ENCODE measurements at places on chromosomes 5 and 9.
A peak's percentile ranks its signal among the peaks of the same experiment; 100 is the strongest.

DNA sequence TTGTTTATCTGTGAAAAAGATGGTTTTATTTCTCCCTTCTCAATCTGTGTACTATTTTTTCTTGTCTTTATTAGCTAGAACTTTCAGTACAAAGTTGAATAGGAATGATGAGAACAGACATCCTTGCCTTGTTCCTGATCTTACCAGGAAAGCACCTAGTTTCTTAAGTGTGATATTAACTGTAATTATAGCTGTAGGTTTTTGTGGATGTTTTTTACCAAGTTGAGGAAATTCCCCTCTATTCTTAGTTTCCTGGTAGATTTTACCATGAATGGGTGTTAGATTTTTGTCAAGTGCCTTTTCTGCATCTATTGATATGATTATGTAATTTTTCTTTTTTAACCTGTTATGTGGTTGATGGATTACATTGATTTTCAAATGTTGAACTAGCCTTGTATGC is 68.7 kb downstream of the KCNN2 start:
- DNase-seq, result no peak

DNA sequence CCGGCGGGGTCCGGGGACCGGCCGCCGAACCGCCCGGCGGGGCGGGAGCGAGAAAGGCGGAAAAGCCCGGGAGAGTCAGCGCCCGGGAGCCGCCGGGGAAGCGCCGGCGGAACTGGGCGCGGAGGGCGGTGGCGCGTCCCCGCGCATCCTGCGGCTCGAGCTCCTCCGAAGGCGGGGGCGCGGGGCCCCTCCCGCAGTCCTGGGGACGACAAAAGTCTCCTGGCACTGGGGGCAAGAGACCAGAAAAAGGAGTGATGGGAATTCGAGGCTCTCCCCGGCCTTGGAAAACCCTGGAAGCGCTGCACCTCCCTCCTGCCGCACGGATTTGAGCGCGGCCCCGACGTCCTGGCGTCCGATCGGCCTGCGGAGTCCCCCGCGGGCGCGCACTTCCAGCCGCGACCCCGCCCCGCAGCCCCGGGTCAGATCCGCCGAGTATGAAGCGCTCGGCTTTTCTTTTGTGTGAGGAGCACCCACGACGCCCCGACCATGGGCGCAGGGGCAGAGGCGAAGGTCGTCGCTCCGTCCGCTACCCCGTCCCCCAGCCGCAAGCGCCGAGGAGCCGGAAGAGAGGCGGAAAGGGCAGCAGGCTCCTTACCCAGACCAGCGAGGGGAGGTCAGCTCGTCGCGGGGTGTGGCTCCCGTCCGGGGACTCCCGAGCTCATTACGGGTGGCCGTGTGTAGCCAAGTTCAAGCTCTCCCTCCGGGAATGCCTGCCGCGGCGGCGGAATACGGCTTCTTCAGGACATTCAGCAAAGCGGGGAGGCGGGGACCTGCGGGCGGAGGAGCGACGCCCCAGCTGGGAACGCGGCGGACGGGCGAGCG is at the start of gene EPB41L4A:
Gene EPB41L4A, minus strand, starts transcription at position 114 of the 822 bp plus-strand sequence. CDS start 238 bp downstream, outside the sequence.
- no peak for DNase-seq

- DNase-seq, result no peak
Observed at GRCh38 chr9:84556556-84556955, 113.0 kb upstream of the NTRK2 start.

DNA sequence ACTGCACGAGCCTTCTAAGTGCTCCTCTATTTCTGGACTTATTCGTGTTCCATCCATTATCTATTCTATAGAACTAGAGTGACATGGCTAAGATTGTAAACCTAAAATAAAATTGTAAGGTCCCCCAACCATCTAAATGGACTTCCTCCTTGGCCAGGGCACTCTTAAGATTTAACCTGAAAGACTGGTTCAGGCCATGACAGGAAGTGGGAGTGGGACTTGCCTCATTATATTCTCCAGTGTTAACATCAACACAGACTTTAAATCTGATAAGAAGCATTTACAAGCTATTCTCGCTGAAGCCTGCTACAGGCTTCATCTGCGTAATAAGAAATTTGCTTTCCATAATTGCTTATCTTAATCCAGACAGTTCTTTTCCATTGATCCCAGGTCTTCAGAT is 117.0 kb downstream of the SSBP2 start:
- no peak for DNase-seq

DNA sequence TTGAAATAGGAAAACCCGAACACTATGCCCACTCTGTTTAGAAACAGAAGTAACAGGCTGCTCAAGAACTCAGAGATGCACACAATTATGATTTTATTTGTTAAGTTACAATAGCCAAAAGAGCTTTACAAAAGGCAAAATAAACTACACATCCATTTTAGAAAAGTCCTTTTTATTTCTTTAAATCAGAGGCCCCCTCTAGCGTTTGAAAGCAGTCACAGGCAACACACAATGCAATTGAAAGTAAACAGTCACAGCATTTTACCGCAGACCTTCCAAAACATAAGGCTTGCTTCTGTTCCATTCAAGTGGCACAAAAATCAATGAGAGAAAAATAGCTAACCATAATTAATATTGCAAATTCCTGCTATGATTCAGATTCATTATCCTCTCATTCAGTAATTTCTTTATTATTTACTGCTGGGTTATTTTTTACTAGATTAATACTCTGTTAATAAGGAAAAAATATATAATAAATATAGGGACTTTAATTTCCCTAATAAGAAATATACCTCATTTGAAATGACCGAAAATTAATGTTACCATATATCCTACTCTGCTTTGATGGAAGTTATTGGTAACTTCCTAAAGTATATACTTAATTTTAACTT is 78.3 kb downstream of the CEP120 start:
- DNase-seq, result no peak

DNA sequence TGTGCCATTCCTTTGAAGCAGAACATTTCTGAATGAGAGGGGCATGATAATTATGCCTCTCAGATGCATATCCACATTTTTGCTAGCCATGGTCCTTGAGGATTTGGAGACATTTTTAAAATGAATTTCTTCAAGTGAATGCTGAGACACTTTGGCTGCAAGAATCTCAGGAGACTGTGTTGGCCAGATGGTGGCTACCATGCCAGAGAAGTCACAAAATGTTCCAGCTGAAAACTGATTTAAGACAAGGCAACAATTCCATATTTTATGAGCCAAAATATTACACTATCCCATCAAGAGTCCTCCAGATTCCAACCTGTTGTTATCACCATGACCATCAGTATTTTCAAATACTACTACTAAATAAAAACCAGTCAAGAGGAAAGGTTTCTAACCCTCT is 859.5 kb upstream of the DMAC1 start:
- no peak for DNase-seq

GRCh38 chr5:27318701-27319100 is 280.3 kb upstream of the CDH9 start:
- no peak for DNase-seq

DNA sequence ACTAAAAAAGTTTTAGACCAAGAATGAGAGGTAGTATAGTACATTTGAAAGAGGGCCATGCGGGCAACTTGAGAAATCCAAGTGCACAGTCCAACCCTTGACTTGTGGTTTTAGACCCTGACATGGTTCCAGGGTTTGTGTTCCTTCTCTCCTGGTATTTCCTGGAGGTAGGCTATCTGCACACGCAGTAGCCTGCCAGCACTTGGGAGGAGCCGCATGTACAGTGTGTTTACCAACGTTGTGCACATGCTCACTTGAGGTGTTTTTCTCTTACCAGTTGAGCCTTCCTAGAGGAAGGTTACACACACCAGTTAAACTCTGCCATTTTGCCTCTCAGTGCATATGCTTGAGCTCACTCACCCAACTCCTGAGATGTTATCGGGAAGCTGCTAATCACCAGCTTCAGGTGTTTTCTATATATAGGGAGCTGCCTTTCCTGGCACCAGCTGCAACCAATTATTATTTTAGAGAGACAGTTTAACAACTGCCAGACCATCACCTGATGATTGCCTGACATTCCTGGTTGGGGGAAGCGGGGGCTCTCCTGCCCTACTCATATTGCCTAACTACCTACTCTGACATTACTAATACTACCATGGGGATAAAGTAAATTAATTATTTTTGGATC is 593.4 kb upstream of the TUSC1 start:
- no peak for DNase-seq

- DNase-seq, result no peak
Observed at GRCh38 chr5:128673970-128674369, 135.9 kb upstream of the FBN2 start.

DNA sequence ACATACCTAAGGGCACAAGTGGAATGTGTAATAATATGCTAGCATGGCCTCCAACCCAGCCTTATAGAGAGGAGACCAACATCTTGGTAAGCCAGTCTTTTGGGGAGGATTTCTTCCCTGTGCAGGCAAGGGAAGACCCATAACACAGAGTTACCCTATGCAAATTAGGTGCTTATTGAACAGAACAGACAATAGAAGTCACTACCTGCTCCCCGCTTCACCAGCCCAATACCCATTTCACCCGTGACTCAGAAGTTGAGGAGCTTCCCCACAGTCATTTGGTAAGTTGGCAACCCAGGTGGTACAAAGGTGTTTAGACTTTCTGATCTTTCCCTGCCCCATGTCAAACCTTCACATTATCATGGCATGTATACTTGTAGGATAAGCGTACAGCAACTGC is 44.6 kb downstream of the AOPEP start:
- no peak for DNase-seq

DNA sequence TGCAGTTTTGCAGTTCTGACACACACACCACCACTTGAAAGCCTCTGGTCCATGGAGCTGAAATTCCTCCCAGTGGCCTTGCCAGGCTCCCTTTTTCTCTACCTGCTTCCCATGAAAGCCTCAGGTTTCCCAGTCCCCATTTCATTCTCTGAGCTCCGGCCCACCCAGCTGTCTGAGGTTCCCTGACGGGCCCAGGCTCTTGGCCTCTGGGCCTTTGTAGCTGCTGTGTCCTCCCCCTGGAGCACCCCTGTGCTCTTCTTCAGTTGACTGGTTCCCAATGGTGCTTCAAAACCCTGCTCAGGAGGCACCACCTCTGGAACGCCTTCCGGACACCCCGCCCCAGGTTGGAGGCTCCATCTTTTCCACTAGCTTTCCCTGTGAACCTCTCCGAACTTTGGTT is 155.9 kb upstream of the SHB start:
- DNase-seq, result no peak

DNA sequence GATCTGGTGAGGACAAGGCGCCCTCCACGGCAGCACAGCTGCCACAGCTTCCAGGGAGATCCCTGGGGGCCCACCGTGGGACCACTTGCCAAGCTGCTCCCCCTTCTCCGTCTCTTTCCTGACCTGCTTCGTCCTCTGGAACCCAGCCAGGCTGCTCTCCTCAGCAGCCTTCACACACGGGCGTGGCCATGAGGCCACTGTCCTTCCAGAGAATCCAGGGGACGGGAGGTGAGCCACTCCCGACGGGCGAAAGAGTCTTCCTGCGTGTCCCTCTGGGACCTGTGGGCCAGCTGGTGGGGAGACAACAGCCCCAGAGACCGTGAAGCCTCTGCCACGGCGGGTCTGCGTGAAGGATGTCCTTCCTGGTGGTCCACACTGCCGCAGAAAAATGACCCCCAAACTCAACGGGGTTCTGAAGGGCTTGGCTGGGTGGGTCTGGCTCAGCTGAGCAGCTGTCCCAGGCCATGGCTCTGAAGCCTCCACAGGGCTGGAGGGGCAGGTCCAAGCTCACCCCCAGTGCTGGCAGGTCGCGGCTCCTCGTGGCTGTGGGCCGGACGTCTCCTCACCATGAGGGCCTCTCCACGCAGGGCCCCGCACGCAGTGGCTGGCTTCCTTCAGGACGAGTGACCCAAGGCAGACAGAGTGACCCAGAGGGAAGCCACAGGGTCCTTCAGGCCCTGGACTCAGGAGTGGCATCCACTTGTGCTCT is 47.4 kb upstream of the NKD2 start:
- no peak for DNase-seq

GRCh38 chr9:36765468-36766341 is 193.0 kb downstream of the MELK start:
- peak; percentile 83 for DNase-seq

DNA sequence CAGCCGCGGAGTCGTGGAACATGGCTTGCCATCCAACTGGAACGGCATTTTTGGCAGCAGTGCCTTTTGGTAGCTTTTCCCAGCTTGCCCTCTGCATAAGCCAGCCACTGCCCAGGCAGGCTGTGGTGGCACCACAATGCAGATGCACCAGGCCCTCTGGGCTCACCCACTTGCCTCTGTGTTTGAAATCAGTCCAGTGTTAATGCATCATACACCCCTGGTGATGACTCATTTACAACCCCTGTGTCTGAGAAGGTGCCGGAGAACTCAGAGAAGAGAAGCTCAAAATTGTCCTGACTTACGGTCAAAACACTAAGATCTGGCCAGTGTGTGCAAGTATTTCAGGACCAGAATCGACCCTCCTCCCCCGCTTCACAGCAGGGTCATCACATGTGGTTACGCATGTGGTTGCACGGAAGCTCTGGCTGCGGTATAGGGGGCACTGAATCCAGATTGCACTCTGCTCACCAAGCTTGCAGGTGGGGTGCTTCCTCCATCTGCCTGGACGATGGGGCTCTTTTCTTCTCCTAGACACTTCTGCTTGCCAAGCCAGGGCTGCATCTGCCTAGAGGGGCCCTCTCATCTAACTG is 66.5 kb upstream of the SMIM15 start:
- no peak for DNase-seq

DNA sequence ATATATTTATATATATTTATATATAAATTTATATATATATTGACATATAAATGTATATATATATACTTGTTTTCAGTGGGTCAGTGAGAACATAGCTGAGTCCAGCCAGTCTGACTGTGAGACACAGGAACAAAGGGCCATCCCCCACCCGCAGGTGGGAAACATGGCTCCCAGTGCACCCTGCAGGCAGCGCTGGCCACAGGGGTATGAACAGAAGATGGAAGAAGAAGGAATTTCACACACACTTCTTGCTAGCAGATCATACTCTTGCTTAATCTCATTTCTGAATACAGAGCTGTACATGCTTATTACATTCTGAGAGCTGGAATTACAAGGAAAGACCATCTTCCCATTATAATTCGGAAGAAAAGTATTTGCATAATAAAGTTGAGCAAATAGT is 595.4 kb downstream of the IRX1 start:
- DNase-seq, result no peak

DNA sequence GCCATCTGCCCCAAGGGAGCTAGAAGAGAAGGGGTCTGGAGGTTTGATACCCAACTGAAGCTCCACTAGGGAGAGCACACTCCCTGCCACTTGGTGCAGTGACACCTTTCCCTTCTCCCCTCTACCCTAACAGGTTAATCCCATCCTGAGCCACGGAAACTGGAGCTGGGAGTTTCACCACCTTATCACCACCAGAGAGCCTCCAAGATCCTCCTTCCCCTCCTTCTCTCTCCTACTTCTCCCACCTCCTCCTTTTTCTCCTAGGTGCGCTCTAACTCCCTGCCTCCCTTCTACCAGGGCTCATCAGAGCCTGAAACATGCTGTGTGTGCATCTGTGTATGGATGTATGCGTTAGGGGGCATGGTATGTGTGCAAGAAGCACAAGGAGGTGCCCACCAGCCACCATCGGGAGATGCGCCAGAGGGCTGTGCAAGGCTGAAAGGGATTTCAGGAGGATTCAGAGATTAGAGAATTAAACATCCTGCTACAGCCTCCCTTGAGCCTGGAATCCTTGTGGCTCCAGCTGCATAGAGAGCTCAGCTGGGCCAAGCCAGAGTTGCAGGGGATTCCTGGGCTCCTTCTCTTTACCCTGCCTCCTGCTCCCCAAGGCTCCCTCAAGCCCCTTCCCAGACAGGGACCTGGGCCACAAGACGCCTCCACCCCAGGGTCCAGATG is 89.8 kb downstream of the PCDH1 start:
- DNase-seq, result no peak

GRCh38 chr5:132298298-132299212 is 4.4 kb downstream of the SLC22A4 start:
- DNase-seq, result no peak

GRCh38 chr5:115366223-115366622 is 69.8 kb upstream of the CCDC112 start:
- DNase-seq, result no peak
